ENCODE measurements at places on chromosomes 13 and 19.

GRCh38 chr19:35120898-35121297 is 5.3 kb downstream of the FXYD3 start:
- no peak for DNase-seq

DNA sequence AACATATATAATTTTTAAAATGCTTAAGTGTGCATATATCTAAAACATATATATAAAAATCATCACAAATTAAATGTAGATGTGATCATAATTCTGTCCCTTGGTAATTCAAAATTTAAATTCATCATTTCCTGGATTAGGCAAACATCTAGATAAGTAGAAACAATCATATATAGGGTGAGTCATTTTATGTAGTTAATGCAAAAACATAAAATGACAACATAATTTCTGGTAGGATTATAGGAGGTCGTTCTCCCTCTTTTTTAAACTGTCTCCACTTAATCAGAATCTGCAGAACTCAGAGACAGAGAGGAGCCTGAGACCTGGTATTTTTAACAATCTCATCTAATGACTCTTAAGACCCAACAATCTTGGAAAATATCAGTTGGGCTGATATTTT is 333.4 kb downstream of the KCTD12 start:
- no peak for DNase-seq

DNA sequence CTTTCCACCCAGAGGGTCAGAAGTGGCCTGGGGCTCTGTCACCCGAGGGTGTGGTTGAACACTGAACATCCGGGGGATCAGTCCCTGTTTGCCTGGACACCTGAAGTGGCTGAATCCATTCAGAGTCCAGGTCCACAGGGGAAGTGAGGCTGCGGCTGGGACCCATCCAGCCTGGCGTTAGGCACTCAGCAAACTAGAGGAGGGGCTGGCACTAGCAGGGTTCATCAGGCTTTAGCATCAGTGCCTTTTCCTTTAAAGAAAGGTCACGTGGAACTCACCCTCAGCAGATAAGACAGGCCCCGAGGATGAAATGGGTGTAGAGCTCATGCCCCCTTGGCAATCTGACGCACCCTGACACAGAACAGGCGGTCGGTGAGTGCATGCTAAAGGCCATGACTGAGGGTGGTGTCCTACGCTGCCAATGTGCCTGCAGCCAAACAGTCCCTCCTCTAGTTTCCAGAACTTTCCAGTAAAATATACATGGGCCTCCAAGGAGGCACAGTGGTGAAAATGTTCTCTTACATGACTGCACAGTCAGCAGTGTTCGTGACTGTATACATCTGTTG is 72.4 kb upstream of the ARHGEF7 start:
- no peak for DNase-seq

DNA sequence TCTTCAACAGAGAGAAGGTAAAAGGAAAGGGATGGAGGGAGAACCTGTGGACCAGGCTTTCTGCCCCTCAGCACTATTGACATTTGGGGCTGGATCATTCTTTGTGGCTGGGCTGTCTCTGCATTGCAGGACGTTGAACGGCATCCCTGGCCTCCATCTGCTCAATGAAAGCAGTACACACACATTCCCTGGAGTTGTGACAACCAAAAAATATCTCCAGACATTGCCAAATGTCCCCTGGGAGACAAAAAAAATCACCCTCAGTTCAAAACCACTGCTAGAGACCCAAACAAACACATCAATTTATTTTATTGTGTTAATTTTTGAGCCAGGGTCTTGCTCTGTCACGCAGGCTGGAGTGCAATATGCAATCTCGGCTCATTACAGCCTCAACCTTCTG is 43.3 kb downstream of the INSR start:
- no peak for DNase-seq

DNA sequence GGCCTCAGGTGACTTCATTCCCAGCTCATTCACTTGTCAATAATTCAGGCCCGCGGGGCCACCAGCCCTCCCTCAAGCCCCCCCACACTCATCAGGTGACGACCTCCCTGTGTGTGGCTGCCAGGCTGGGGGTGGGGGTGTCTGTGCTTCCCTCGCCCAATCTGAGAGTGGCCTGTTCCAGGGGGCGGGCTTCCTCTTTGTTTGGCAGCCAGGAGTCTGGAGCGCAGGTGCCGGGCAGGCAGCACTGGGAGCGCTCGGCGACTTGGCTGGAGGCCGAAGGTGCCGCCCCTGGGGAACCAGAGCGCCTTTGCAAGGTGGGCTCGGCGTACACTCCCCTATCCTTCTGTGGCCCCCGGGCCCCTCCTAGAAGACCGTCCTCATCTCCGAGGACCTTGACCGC is 5.4 kb upstream of the ZNF98 start:
- DNase-seq: no peak

DNA sequence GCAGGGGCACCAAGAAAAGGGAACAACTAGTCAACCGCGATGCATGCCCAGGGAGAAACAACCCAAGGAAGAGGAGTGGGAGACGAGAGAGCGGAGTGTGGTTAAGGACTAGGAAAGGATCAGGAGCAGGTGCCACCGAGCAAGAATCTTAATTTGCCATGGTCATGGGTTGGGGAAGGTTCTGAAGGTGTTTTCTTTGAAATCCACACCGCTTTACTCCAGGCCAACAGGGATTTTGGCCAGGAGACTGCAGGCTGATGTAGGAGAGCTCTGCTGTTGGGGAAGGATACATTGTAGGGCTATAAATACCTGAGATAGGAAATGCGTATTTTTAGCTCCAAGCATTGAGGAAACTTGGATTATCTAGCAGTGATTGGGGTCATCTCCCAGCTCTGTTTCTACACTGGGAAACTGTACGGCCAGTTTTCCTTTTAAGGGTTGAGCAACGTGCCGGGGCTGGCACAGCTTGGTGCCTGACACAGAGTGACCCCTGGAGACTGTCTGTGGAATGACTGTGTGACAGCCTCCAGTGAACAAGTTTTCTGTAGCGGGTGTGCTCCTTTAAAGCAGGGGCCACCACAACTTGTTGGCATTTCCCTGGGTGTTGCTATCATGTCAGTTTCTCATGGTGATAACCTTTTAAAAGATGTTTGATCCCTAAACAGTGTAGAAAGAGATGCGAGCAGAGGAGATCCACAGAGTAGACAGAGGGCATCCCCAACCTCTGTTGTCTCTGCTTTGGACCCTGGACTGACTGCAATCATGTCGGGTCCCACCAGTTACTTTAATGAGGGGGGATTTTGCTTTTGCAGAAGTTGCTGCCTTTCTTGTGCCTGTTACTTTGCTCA is 34.3 kb downstream of the ZNF536 start:
- no peak for DNase-seq

DNA sequence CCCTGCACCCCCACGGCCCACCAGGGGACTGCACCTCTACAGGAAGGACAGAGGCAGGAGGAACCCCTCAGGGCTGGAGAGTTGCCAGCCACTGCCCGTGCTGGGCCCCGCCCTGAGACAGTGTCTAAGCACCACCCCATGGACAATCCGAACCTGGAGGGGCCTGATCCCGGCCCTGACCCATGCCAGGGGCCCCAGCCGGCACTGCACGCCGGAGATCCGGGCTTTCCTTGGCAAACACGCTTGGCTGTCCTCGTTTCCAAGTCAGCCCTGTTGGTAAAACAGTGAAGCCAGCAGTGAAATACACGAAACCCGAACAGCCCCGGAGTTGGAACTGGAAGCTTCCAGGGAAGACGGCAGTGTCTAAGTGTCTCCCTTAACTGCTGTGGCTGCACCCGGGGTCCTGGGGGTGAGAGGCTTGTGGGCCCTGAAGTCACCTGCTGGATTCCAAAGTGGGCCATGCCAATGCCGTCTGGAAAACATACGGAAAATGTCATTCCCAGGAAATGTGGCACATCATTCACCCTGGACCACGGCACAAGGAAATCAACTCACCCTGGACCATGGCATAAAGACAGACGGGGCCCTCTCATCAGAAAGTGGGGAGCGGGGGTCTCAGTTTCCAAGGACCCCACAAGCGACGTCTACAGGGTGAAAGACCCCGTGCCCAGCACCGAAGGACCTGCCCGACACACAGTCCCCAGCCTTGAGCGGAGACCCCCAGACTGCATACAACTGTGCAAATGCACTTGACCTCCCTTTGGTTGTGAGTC is 30.9 kb downstream of the RASA3 start:
- no peak for DNase-seq

GRCh38 chr19:40466219-40466984 is 399 bp upstream of the SPTBN4 start:
- DNase-seq: no peak

GRCh38 chr13:43244481-43244880 is 221.1 kb downstream of the DNAJC15 start:
- no peak for DNase-seq

- no peak for DNase-seq
Measured at GRCh38 chr19:17950310-17951156, 16.4 kb upstream of the KCNN1 start.

DNA sequence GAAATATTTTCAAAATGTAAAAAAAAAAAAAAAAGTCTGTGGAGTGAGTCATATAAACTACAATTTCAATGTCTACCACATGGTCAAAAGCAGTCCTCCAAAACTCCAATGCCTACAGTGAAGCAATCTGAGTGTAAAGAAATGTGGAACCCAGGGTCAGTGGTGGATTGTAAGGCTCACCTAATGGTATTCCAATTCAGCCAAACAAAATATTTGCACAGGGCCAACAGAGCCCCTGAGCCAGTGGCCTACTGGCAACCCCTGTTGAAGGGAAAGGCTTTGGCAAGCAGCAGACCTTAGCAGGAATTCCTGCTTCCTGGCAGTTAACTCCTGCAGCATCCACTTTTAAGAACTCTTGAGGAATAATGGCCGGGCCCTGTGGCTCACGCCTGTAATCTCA is 3.4 kb downstream of the DNMT1 start:
- DNase-seq: no peak

DNA sequence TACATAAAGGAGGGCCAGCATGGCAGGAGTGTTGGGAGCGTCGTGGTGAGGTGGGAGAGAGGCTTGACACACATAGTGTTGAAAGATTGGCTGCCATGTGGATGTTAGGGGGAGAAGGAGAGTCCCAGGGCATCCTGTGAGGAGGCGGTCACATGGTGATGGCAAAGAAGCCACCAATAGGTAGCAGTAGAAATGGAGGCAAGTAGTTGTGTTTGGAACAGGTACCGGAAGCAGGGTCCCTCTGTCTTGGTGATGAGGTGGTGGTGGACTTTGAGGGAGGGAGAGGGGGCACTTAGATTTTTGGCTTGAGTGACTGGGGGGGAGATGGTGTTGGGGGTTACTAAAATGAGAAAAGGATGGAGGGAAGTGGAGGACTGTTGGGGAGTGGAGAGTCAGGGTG is 193.2 kb upstream of the RNF113B start:
- no peak for DNase-seq

GRCh38 chr13:58666331-58666730 is 1034.8 kb downstream of the PCDH17 start:
- DNase-seq: no peak

GRCh38 chr13:46348961-46349360 is 38.1 kb downstream of the RUBCNL start:
- no peak for DNase-seq

DNA sequence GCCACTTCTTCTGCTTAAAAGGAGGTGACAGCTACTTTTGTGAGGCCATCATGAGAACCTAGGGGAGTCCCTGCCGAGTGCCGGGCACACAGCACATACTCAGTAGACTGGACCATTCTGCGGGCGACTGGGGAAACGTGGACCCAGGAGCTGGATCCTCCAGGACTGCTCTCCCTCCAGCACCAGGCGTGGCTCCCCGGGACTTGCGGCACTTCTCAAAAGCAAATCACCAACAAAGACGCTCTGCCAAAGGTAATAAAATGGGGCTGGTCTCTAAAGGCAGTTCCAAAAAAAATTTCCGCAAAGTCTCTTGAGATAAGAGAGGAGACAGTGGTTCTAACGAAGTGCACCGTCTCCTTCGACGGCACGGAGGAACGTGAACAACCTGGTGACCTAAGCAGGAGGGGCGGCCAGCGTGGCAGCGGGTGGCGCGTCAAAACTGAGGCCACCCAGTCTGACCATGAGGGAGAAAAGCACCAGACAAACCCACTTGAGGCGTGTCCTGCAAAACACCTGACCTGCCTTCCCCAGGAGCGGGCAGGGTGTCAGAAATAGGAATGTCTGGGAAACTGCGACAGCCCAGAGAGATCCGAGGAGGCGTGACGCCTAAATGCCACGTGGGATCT is 1.4 kb upstream of the TMPRSS9 start:
- DNase-seq: no peak

- no peak for DNase-seq
Measured at GRCh38 chr19:7138402-7138801, 68.9 kb downstream of the ZNF557 start.

DNA sequence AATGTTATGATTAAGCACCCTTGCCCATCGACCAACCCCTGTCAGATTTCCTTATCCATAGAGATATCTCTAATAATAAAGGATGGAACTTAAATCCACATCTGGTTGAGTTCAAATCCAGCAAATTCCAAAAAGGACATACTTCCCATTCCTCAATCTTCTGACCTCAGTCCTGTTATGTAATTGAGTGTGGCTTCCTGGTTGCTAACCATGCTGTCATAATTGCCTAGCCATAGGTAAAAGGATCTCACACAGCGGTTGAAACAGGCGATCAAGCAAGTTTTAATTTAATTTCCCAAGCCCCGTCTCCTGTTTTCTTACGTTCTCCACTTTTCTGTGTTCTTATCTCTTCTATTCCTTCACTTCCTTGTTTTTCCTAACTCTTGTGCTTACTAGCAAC is 550.3 kb downstream of the GPC6 start:
- no peak for DNase-seq

DNA sequence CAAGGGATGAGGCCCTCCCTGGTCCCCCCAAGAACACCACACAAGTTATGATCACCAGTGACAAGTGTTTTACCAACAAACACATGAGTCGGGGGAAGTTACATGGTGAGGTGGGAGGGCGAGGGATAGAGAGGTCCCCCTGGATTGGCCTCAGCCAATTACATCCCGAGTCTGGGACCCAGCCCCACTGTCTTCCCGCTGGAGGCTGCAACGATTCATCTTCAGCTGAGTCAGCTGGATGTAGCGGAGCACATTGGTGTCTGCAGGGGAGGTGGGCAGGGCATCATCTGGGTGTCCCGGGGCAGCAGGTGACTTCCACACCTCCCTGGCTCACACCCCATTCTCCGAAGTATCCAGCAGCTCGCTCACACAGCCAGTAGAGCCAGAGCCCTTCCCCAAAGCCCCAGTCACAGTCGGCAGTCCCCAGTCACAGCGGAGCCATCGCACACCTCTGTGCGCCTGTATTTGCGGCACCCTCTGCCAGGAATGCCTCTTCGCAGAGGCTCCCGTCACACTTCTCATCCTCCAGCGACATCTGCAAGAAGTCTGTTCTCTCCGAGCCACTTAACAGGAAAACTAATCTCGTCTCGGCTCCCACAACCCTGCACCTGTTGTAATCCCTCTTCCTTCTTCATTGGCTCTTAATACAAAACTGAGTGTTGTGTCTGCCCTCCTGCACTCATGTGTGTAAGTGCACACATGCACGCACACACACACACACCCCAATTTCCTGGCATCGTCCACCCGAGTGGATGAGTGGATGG is 2.0 kb downstream of the TTC9B start:
- no peak for DNase-seq

DNA sequence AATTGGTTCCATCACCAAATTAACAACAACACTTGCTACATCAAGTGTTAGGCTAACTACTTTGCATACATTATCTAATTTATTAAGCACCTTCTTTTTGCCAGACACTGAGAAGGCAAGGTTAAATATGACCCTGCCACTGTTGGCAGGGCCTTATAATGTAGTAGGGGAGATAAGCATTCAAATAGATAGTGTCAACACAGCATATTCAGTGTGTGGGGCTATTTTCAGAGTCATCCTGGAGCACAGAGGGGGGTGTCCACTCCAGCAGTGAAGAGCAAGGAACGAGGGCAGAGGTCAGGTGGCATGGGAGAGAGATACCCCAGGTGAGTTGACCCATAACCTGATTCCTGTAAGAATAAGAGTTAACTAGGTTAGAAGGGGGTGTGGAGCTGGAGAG is 121.6 kb downstream of the COG6 start:
- no peak for DNase-seq

GRCh38 chr13:48682436-48682835 is 28.7 kb downstream of the CYSLTR2 start:
- no peak for DNase-seq
